ENCODE measurements at places on chromosomes 13 and 19.

DNA sequence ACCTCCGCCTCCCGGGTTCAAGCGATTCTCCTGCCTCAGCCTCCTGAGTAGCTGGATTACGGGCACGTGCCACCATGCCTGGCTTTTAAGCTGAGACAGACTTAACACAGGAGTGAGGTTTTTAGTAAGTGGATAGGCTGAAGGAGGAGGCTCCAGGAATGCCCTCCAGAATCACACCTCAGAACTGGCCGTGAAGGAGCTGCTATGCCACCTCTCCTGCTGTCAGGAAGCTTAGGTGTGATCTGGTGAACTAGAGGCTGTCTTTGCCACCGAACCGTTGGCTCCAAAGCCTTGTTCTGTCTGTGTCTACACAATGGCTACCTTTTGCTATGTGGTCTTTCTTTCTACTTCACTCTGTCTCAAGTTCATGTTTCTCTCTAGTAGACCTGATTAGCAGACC lies 4.2 kb downstream of the PDCD2L start:
- DNase-seq, result no peak

DNA sequence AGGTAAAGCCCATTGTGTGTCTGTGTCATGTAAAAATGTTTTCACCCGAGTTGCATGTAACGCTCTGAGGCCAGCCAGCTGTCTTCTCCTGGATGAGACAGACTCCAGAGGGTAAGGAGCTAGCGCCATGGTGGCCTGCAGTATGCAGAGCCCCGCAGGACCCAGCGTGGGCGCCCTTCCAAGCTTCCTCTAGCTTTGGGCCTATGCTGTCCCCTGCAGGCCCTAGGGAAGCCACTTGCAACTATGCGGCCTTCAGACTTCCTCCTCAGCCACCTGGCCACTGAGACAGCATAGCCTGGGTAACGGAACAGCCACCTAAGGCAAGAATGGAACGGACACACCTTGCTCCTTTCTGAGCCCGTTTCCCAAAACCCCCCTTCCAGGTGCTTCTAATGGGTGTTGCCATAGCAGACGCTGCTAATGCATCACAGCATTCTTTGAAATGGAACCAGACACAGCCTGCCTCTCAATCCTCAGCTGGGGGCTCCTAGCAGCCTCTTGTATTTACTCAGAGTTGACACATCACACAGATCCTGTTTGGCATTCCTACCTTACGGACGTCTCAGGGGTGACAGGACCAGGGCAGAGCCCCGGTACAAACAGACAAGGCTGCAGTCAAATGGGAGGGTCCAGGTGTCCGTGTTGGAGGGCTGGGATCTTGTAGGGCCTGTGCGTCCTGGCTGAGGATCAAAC lies 6.2 kb downstream of the FAM32A start:
- no peak for DNase-seq

DNA sequence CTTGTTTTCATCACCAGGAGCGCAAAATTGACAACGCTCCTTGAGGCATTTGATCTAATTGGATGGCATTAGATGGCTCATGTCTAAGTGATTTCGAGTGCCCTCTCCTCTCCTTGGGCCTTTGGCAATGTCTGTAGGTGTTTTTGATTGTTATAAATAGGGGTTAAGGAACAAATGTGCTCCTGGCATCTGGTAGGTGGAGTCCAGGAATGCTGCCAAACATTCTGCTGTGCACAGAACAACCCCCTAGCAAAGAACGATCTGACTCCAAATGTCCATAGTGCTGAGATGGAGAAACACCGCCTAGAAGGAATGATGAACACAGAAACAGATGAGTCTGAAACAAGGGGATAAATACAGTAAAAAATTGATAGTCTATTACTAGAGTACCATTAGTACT lies 68.0 kb upstream of the C1QTNF9B start:
- DNase-seq, result no peak

- no peak for DNase-seq
Observed at GRCh38 chr13:47233734-47234133, 336.9 kb upstream of the HTR2A start.

DNA sequence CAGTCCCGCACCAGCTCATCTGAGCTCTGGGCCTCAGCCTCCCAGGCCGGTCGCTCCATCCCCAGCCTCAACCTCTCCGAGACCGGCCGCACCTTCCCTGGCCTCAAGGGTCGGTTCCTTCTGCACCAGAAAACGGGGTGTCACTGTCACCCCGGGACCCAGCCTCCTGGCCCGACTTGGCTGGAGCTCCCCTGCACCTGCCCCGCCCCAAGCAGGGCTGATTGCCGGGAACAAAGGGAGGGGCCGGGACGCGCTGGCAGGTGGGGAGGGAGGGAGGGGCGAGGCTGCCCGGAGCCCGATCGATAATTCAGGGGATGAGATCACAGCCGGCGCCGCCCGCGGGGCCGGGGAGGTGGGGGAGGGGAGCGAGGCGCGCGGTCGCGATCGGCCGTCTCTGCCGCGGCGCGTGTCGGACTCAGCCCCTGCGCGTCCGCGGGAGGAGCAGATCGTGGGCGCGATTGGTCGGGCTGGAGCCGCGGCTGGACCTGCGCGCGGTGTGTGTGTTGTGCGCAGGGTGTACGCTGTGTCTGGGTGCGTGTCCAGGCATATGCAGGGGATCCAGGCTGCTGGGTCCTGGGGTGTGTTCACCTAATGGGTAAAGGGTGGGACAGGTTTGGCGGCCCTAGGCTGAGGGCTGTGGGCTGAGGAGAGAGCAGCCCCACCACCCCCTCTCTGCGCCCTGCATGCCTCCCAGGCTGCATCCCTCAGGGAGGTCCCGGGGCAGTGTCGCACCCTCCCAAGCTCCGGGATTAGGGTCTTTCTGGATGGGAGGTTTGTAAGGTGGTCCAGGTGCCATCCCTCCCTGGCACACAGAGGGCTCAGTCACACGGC lies 1.1 kb upstream of the SHC2 start:
- no peak for DNase-seq

DNA sequence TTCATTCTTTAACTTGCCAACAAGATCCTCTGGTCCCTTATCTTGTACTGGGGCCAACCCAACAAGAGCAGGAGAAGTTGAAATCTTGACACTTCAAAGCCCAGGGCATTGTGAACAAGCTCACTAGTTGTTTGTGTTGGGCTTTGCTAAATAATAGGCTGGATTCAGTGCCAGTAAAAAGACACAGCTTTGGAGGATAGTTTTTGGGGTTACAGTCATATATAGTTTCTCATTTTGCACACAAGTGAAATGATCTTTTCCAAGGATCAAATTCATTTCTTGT lies 30.3 kb upstream of the LRCH1 start:
- no peak for DNase-seq

- peak; percentile 90 for DNase-seq
Observed at GRCh38 chr19:4870025-4870700, 2.7 kb upstream of the PLIN3 start.

DNA sequence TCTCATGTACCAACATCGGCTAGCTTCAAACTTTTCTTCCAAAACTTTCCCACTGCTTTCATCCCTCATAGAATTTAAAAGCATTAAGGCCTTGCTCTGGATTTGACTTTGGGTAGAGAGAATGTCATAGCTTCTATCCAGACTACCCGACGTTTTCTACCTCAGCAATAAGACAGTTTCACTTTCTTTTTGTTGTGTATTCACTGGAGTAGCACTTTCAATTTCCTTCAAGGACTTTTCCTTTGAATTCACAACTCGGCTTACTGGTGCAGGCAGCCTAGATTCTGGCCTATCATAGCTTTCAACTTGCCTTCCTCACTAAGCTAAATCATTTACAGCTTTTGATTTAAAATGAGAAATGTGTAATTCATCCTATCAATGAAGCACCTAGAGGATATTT lies 420.4 kb upstream of the GPC6 start:
- no peak for DNase-seq

GRCh38 chr19:49918089-49918488 lies 10.9 kb upstream of the ATF5 start:
- DNase-seq, result no peak

DNA sequence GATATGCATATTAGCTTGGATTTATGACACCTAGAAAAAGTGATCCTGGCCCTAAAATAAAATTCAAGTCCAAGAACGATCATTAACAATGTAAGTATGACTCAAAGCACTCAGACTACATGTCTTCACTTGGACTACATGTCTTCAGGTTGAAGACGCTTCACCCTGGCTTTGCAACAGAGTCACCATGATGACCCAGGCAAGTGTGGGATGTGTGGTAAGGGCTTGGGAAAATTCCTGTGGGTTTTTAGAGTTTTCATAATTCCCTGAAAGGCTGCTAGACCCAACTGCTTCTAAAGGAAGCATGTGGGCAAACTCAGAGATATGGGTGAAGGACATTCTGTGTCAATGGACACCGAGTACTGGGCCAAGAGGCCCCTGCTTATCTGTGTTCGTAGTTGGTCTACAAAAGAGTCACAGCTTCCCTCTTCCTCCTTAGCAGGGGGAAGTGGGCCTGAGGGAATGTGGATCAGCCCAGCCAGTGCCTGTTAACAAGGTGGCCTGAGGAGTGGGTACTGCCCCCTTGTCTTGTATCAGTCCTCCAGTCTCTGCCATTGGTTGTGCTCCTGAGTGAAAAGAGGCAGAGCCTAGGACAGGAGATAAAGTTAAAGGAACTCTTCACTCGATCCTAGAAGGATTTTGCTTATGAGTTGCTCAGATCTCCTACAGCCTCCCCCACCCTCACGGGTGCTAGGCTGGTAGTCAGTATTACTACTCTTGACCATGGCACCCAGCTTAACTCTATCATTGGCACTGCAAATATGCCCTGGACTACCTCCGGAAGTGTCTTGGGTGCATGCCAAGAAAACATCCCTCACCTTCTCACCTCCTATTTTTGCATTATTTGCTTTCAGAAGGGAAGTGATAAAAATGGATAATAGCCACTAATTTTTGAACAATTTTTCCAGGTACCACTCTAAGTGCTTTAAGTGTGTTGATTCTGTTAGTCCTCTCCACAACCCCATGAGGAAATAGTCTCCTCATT lies 406.3 kb downstream of the COG6 start:
- peak; percentile 46 for DNase-seq

DNA sequence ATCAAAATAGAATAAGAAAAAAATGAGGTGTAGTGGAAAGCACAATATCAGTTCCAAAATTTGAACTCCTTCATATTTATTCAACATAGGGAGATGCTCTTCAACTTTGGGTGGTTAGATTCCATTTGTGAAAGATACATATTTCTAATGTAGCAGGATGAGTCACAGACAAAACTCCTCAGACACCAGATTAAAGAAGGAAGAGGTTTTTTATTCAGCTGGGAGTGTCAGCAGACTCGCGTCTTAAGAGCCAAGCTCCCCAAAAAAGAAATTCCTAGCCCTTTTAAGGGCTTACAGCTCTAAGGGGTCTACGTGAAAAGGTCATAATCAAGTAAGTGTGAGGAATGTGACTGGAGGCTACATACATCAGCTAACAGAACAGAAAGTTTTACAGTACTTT lies 6.8 kb upstream of the ZNF765 start:
- DNase-seq, result no peak

GRCh38 chr19:18097993-18098890 lies 664 bp downstream of the MAST3 start:
- DNase-seq, result no peak

- DNase-seq, result peak; percentile 26
Observed at GRCh38 chr13:50766013-50766412, 77.5 kb downstream of the DLEU7 start.

- DNase-seq, result no peak
Observed at GRCh38 chr13:99237981-99238662, 20.1 kb downstream of the GPR18 start.

- no peak for DNase-seq
Observed at GRCh38 chr13:113898391-113898790, 34.5 kb upstream of the GAS6 start.

GRCh38 chr19:3207461-3208242 lies 16.8 kb upstream of the CELF5 start:
- no peak for DNase-seq

GRCh38 chr19:38534574-38534973 lies 83.2 kb downstream of the MAP4K1 start:
- DNase-seq, result no peak

DNA sequence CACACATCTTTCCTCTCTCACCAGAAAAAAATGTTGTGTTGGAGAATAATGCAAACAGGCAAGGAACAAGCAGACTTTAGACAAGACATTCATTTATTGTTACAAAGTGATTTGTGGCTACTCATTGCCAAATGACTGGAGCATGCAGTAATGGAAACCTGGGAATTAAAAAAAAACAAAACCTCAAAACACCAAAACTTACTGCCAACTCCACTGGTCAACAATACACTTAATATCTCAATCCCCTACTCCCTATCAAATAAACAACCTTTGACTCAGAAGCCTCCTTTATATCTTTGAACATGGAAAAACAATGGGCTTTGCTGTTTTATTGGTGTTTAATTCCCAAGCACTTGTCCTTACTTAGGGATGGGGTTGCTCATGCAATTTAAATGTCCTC lies 112.8 kb downstream of the POSTN start:
- peak; percentile 67 for DNase-seq

DNA sequence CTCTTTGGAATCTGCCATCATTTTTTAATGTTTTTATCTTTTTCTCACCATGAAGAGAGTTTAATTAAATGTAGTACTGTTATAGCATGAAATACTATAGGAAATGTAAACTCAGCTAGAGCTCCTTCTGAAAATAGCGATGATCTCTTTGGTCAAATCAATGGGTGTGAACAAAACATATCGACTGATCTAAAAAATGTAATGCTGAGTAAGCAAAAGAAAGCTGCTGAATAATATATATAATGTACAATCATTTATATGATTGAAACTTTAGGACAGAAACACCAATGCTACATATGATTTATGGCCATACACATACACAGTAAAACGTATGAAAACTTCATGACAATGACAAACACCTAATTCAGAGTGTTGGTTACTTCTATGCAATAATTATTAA lies 150.8 kb upstream of the TUBA3C start:
- DNase-seq, result no peak

GRCh38 chr13:30819136-30819888 lies 84.0 kb downstream of the ALOX5AP start:
- DNase-seq, result peak; percentile 73

GRCh38 chr19:51808333-51808986 lies 13.5 kb downstream of the FPR3 start:
- peak; percentile 58 for DNase-seq

GRCh38 chr13:89514534-89515312 lies 1832.8 kb upstream of the MIR17HG start:
- no peak for DNase-seq

DNA sequence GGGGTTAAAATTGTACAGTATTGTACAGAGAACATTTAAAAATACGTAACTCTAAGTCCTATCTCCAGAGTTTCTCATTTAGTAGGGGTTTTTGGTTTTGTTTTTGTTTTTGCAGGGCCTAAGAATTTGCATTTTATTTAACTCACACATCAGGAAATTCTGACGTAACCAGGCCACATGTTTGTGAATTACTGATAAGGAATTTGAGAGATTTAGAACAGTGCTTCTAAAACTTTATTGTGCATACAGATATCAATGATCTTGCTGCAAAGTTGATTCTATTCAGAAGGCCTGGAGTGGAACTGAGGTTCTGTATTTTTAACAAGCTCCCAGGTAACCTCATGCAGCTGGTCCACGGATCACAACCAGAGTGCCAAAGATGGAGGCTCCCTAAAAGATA lies 49.3 kb downstream of the LIG4 start:
- DNase-seq, result no peak

Measured in fibroblast of skin of abdomen (primary cell).